ENCODE measurements at places on chromosomes 1 and 21.

DNA sequence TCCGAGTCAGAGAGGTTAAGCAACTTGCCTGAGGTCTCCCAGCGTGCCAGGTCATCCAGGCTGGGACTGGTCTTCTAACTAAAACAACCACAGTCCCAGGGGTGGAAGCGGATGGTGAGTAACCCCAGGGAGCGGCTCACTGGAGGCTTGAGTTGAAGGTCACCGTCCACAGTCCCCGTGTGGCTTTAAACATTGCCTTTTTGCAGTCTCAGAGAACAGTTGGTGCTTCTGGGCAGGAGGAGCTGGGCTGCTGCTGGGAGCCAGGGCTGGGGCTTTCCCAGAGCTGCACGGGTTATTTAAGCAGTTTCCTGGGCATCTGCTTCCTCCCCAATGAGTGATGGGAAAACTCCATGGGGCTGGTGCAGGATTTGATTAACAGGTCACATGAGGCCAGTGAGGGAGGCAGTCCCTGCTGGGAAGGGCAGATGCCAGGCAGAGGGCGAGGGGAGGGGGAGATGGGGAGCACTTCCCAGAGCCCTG is 12.3 kb downstream of the ARHGEF10L start:
- no peak for DNase-seq

GRCh38 chr1:108657356-108658080 is 3.4 kb downstream of the HENMT1 start:
- no peak for DNase-seq

DNA sequence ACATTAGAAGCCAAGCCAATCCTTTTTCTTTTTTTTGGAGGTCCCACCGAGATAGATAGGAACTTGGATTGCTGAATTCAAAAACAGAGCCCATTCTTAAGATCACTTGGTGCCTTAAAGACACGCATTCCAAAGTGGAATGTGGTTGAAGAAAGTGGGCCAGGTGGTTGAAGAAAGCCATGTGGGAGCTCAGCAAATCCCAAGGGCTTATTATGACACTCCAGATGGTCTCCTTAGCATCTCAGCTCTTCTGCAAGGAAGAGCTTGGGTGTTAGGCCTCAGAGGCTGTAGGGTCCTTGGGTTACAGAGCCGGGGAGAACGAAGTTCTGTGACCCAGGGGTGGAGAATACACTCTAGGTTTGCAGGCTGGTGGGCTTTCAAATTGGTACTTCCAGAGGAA is 13.5 kb downstream of the TOR3A start:
- DNase-seq = no peak

GRCh38 chr1:8875216-8875861 is 3.1 kb downstream of the ENO1 start:
- no peak for DNase-seq

DNA sequence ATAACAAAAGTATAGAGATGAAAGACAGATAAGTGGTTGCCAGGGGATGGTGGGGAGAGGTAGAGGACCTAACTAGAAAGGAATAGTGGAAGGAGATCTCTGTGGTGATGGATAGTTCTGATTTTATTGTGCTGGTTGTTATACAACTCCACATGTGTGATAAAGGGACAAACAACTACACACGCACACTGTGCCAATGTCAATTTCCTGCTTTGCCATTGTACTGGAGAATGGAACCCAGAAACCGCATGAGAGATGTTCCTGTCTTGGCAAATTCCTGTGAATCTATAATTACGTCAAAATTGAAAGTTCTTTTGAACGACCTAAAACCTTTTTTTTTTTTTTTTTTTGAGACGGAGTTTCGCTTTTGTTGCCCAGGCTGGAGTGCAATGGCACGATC is 11.0 kb downstream of the TNFRSF9 start:
- no peak for DNase-seq

DNA sequence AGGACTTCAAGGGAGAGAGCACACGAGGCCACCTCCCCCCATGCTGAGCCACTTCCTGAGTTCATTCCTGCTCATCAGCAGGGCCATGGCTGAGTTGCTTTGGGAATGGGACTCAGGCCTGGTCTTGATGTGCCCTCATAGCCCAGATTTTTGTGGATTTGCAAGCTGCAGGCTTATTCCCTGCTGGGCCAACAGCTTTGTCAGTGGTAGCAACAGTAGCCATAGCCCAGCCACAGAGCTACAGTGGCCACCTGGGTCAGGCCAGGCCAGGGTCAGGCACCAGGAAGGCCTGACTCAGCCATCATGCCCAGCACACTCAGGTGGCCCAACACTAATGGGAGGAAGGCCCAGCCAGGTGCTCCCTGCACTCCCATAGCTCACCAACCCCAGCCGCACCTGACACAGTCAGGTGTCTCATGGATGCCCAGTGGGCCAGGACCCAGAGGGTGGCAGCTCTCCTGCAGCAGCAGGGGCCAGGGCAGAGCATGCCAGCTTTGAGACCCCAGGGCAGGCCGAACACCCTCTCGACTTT is 33.5 kb downstream of the EPHA2 start:
- no peak for DNase-seq

- DNase-seq = no peak
Observed at GRCh38 chr21:37060296-37060695, 12.6 kb downstream of the PIGP start.

DNA sequence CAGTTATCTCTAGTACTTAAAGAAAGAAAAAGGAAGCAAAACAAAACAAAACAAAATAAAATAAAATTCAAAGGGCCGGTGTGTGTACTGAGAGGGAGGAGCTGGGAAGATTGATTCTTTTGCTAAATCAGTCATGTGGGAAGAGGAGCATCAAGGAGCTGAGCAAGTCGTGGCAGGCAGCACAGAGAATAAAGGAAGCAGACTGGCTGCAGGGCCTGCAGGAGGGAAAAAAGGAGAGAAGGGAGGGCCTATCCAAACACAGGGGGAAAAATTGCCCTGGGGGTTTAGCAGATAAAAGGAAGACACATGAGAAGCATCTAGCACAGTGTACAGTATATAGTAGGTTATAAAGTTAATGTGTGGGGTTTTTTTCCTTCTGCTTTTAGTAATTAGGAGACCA is 27.6 kb downstream of the AGO4 start:
- no peak for DNase-seq

DNA sequence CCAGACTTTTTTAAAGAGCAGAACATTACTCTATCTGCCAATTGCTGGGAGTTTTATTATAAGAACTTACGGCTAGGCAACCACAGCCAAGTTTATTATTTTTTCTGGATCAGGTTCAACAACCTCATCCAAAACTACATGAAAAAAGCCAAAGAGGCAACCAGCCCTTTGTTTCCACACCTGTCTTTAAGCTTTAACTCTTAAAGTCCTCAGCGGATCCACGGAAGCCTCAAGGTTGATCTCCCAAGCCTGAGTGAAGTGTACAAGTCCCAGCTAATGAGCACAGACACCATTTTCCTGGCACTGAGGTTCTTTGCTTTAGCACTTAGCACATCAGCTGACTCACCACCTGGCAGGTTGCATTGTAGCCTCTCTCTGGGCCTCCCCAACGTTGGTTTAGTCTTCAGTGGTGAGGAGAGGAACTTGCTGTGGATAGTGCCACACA is 143.1 kb downstream of the TGFBR3 start:
- DNase-seq = no peak

DNA sequence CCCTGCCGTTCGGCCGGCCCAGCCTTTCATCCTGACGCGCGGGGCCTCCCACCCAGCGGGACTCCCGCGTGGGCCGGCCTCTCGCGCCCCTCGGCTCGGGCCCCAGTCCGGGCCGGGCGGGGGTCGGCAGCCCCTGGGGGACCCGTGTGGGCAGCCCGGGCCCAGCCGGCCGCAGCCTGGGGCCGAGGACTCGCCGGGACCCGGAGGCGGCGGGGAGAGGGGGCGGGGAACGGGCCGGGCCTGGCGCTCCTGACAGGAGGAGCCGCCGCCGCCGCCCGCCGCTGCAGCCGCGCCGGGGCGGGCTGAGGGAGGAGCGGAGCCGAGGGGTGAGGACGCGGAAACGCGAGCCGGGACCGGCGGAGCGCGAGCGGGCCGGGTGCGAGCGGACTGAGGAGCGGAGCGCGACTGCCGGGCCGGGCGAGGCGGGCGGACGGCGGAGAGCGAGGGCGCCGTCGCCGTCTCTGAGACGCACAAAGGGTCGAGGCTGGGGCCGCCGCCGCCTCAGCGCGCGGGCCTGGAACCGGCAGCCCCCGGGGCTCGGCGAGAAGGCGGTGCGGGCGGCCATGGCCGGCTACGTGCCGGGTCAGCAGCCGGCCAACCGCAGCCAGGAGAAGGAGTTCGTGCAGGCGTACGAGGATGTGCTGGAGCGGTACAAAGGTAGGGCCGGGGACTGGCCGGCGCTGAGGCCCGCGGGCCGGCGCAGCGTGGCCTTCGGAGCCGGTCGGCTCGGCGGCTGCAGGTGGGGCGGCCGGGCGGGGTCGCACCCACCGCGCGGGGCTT is 79.1 kb downstream of the NDUFS5 start:
- DNase-seq = peak; percentile 81

GRCh38 chr1:218350801-218351266 is 5.7 kb downstream of the TGFB2 start:
- no peak for DNase-seq

DNA sequence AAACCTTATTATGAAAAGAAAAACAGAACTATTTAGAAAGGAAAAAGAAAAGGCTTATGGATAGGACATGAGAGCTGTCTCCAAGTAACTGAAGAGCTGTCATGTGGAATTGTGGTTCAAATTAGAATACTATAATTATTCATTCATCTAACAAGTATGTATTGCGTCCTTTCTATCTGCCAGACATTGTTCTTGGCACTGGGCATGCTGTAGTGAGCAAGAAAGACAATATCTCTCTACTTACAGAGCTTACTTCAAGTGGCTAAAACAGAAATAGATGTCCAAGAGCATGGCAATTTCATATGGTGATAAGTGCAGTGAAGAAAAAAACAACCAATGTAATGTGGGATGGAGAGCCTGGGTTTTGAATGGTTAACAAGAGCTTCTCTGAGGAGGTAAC is 413.0 kb downstream of the DPYD start:
- no peak for DNase-seq

Data from cardiac septum (tissue), 1 donor.